Activated T-helper 17 cell treated with anti-CD3 and anti-CD28 coated beads, Interleukin-2, amount 50 U/mL, for 72 hours (primary cell): ENCODE measurements at places on chromosomes 1 and 21.
A peak's percentile ranks its signal among the peaks of the same experiment; 100 is the strongest.

DNA sequence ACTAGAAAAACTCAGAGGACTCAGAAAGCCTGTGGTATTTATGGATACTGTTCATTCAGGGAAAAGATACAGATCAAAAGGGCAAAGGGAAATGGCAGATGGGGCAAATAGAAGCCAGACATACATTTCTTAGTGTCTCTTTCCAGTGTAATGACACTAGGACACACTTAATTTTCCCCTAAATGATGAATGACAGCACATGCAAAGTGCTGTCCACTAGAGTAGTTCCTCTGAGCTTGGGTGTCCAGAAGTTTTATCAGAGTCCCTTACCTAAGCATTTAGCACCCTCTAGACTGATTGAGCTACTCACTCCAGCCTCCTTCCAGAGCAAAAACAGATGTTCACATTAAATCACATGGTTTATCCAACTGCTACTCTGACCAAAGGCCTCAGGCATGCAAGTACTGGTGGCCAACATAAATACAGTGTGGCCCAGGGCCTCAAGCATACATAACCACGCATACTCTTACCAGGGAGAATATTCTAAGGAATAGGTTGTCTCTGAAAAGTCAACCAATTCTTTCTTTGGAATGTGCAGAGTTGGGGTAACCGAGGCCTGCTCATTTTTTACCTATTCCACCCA lies 166.9 kb downstream of the NCAM2 start:
- no peaks in the 10 kb centered on the region for H3K36me3 ChIP-seq
- H3K27ac ChIP-seq, result no peak overlapping the region
- ATAC-seq, result no peak
- H3K4me3 ChIP-seq, result no peak overlapping the region
- no peaks in the 10 kb centered on the region for H3K27me3 ChIP-seq

DNA sequence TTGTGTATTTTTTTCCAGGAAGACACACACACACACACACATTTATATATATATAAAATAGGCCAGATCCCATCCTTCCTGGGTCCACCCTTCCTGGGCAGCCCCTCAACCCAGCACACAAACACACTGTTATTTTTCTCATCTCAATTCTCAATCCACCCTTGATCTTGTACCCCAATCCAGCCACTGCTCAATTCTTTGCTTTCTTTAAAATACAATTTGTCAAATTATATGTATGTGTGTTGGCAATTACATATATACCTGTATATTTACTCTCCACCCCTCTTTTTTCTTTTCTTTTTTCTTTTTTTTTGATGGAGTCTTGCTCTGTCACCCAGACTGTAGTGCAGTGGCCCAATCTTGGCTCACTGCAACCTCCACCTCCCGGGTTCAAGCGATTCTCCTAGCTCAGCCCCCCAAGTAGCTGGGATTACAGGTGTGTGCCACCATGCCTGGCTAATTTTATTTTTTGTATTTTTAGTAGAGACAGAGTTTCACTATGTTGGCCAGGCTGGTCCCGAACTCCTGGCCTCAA lies 88.3 kb downstream of the DHRS3 start:
- no peak overlapping the region for H3K4me3 ChIP-seq
- peak overlapping the region; percentile 57 for H3K27ac ChIP-seq
- no peaks in the 10 kb centered on the region for H3K36me3 ChIP-seq
- H3K27me3 ChIP-seq, result no peaks in the 10 kb centered on the region
- no peak for ATAC-seq

GRCh38 chr1:3244927-3245315 lies 175.9 kb downstream of the PRDM16 start:
- H3K27me3 ChIP-seq, result peaks cover 7% of the 10 kb centered on the region
- no peaks in the 10 kb centered on the region for H3K4me1 ChIP-seq
- H3K4me3 ChIP-seq, result no peak overlapping the region
- no peak for ATAC-seq
- H3K36me3 ChIP-seq, result no peaks in the 10 kb centered on the region

GRCh38 chr21:41879190-41879998 lies at the start of gene PRDM15:
Gene PRDM15, minus strand, starts transcription at chr21:41879344. Its CDS starts 18,981 bp downstream, at chr21:41860363.
- H3K4me1 ChIP-seq, result peaks cover 17% of the 10 kb centered on the region
- peak within 1 kb of the TSS; percentile 81 for H3K4me3 ChIP-seq
- H3K27ac ChIP-seq, result peak within 1 kb of the TSS; percentile 92

GRCh38 chr1:244779410-244779809 lies 56.0 kb upstream of the COX20 start:
- no peaks in the 10 kb centered on the region for H3K36me3 ChIP-seq

DNA sequence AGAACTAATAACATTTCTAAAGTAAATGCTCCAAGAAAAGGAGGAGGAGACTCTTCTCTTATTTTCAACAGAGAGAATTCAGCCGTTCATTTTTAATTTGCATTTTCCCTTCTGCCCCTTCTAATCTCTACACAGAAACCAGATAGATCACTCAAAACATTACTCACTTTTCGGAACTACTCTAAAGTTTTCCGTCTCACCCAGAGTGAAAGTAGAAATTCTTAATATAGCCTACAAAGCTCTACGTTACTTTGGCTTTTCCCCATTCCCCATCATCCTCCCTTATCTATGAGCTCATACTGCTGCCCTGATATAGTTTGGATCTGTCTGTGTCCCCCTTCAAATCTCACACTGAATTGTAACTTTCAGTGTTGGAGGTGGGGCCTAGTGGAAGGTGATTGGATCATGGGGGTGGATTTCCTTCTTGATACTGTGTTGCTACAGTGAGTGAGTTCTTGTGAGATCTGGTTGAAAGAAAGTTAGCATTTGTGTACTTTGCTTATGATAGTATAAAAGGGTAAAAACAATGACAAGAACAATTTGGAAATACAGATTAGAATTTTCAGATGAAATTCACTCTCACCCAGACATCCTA lies 188.2 kb downstream of the AMY1C start:
- H3K27ac ChIP-seq, result no peak overlapping the region
- H3K4me3 ChIP-seq, result no peak overlapping the region
- H3K27me3 ChIP-seq, result no peaks in the 10 kb centered on the region
- no peaks in the 10 kb centered on the region for H3K4me1 ChIP-seq

- H3K4me1 ChIP-seq, result no peaks in the 10 kb centered on the region
- no peak for ATAC-seq
These were observed 209.9 kb downstream of the BARHL2 start for GRCh38 chr1:90507173-90507572.
